ENCODE measurements at places on chromosomes 1 and 21.
A peak's percentile ranks its signal among the peaks of the same experiment; 100 is the strongest.

DNA sequence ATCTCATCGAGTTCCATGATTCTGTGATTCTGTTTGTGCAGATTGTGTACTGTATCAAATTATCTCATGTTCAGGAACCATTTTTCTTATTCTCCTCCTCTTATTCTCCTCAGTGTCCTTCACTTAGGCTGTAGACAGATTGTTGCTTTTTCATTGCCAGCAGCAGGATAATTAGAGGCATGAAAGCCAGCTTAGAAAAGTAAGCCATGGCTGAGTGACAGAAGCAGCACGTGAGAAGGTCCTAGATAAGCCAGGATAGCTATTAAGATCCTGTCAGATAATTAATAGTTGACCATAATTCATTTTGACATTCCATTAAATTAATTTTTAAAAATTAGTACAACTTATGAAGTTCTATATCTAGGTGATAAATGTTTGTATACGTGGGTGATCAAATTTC is 60.8 kb upstream of the PRKACB start:
- DNase-seq: no peak

DNA sequence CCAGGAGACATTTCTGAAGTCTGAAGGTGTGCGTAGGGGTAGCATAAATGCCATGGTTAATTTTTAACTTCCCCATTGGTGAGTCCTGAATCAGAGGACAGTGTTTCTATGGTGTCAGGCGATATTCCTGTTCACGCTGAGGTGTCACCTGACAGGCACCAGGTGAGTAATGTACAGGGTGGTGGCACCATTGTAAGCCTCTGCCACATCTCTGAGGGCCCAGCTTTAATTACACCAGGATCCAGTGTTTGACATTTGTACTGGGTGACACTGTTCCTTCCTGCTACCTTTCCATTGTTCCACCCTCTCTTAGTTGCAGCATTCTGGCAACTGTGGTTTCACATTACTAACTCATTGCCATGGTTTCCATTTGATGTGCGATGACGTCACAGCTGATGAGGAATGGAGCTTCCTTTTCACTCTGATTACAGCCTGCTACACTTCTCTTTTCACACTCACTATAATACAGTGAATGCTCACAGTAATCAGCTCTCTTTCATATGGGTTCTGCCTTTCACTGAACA is 40.6 kb upstream of the MARK1 start:
- peak; percentile 74 for DNase-seq

- no peak for DNase-seq
These were observed 5.3 kb upstream of the RGS7 start for GRCh38 chr1:241362350-241362749.

DNA sequence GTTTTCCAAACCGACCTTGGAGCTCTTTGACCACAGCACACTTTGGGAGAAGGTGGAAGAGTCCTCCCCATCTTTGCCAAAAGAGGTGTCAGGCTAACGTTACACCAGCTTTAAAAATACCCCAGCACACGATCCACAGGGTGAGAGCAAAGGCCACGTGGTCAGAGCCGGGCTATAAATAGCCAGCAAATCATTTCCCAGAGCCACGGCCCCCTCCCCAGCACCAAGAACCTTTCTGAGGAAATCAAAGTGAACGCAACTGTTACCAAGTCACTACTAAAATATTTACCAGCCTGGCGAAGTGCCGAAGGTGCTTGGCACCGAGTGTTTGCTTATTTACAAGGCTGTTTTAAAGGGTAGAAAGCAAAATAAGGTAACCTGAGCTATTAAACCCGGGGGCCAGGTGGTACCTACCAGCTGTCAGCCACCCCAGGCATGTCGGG is 72.4 kb downstream of the CASZ1 start:
- DNase-seq: peak; percentile 28

DNA sequence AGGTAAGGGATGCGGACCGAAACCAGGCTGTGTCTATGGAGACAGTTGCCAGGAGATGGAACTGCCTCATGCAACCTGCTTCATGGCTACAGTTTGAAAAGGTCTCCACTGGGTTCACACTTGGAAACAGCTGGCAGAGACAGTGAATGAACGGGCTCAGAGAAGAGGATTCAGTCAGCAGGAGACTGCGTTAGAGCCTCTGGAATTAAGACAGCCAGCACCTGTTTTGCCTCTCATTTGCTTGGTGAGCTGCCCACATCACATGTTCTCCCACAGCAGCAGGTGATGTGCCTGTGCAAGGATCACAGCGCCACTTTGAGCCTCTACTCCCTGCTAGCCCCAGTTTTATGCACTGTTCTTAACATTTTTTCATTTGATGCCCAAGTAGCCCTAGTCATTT is 321.0 kb downstream of the PLPP3 start:
- DNase-seq: peak; percentile 5

DNA sequence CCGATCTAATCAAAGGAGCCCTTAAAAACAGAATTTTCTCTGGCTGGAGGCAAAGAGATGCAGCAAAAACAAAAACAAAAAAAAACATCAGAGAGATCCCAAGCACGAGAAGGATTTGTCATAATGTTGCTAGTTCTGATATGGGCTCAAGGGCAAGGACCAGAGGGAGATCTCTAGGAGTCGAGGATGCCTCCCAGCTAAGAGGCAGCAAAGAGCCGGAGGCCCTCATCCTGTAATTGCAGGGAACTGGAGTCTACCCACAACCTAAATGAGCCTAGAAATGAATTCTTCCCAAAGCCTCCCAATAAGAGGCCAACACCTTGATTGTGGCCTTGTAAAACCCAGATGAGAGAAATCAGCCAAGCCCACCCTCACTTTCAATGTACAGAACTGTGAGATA is 12.0 kb downstream of the GNG12 start:
- DNase-seq: no peak

DNA sequence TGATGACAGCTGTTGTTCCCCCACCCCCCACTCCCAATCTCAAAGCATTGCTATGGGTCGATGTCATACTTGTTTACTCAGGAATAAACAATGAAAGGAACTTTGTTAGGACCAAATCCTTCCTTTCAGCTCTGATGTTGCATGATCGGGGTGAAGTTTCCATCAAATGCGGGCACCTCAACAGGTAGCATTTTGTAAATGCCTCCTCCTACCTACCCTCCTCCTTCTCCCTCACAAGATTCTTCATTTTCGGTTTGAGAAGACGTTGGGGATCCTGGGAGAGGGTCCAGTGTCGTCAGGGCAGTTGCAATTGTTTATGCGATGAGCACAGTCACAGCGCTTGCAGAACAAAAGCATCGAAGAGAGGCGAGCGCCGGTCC is 758 bp upstream of the HUNK start:
- DNase-seq: no peak
